ENCODE measurements at places on chromosomes 4 and X.

DNA sequence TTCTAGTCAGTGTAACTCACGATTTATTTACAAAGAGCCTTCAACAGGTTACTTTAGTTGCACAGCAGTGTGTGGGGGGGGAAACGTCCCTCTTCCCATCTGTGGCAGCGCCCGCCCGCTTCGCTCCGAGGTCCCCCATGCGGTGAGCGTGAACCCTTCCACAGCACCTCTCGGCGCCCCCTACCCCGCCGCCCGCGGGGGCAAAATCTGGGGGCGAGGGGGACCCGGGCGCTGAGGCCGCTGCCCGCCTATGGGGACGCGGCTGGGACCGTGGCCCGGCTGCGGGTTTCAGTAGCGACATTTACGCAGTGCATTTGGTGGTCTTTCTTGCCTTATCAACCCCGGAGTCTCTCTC is 6.4 kb downstream of the NKX6-1 start:
- no peak for DNase-seq

- no peak for DNase-seq
Observed at GRCh38 chr4:10384974-10385373, 72.3 kb downstream of the ZNF518B start.

DNA sequence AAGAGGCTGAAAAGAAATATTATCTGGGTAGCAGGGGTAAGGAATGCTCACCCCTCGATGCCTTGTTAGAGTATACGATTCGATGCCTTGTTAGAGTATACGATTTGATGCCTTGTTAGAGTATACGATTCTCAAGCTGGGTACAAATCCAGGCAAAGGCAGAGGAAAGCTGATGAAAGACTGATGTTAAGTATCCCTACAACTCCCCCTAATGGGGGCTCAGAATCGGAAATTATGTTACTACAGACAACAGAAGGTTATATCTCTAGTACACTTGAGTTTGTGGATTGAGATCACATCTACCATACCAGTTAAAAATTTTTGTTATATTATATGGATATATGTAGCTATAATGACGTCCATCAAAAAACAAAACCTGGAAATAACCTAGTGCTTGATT is 4.8 kb downstream of the LRRC66 start:
- DNase-seq: no peak

GRCh38 chr4:12949719-12950490 is 534.2 kb downstream of the RAB28 start:
- no peak for DNase-seq

- no peak for DNase-seq
Observed at GRCh38 chr4:113849771-113850170, 88.2 kb upstream of the CAMK2D start.

DNA sequence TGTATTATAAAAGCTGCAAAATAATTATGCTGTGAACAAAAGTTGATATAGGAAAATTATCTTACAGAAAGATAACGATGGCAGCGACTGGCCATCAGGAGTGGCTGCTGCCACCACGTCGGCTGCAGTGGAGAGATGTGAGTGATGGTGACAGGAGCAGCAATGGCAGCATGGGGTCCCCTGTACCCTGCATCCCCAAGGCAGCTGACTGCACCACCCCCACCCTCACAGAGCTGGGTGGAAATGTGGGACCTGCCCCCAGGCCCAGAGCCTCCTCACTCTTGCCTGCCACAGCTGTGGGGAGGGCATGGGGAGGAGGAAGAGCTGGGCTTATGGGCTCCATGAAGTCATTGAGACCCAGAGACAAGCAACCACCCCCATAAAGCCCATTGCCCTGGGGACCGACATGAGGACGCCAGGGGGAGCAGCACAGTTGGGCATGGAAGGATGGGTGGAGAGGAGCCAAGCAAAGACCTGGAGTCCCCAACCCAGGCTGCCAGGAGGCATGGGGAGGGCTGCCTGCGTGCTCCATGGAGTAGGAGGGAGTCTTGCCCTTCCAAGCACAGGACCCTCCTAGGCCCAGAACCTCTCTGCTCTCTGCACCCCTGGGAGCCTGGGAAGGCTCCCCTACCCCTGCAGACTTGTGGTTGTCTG is 1090.5 kb downstream of the PCDH18 start:
- DNase-seq: no peak

DNA sequence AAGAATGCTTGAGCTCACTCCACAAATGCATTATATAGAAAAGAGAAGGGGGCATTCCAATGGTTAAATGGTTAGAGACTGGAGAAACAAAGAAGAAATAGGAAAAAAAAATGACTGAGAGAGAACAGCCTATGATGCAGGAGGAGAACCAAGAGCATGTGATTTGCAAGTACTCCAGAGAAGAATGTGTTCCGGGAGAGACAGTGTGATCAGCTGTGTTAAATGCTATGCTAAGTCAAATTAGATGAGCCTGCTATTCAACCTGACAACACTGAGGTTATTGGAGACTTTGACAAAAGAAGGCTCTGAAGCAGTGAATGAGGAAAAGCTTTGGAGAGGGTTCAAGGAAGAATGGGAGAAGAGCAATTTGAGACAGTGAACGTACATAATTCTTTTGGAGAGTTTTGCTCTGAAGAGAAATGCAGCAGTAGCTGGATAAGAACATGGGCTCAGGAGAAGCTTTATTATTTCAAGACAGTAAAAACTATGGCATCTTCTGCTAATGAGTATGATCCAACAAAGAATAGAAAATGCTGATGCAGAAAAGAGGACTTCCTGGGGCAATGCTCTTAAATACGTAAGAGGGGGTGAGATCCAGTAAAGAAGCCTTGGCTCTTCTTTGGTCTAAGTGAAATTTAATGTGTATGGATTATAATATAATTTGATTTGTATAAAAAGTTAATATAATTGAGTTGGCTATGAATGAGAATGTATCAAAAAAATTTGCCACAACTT is 66.3 kb downstream of the PPP3CA start:
- no peak for DNase-seq

DNA sequence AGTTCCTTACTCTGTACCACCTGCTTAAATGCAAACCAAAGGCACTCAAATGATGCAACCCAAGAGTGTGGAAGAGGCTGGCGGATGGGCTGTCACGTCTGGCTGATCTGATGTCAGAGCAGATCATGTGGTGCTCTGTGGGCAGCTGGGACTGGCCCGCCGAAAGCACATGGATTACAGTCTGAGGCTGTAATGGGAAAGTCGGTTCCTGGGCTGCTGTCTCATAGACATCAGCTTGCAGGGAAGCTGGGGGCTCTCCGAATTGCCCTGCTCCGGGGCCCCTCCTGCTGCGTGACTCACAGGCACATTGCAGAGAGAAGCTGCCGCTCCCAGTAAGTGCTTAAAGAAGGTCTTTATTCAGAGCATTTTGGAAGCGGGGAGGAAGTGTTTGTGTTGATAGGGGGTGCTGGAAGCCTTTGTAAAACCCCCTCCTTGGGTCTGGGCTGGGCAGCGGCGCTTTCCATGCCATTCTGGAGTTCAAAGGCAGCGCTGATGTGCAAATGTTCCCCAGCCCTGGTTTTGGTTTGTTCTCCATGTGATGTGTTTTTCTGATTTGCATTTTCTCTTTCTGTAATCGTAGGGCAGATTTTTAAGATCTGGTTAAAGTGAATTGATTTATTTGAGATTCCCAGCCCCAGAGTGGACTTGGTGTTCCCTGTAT is 181.1 kb downstream of the LARP7 start:
- peak; percentile 96 for DNase-seq

GRCh38 chrX:56793112-56793430 is 64.0 kb downstream of the NBDY start:
- no peak for DNase-seq

GRCh38 chrX:2351999-2352995 is 148.5 kb downstream of the DHRSX start:
- peak; percentile 23 for DNase-seq

DNA sequence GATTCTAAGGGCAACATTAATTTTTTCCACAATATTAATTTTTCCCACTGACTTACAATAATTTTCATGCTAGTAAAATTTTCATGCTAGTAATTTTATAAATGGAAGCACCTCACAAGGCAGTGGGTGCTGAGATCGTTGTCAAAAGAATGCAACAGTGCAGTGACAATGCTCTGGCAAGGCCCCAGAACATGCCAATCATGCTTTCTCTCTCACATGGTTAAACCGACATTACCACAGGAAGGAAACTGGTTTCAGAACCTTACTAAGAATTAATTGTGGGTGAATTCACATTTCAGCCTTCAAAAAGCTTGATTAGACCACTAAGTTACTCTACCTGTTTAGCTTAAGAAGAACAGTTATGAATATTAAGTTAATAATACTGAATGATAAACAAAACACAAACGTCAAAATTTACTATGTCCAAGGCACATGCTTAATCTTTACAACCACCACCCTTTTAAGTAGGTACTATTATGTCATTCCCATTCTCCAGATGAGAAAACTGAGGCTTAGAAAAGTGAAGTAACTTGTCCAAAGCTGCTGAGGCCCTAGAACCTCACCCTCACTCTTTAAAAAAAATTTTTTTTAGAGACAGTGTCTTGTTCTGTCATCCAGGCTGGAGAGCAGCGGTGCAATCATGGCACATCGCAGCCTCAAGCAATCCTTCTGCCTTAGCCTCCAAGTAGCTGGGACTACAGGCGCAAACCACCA is 10.0 kb upstream of the OPHN1 start:
- no peak for DNase-seq

DNA sequence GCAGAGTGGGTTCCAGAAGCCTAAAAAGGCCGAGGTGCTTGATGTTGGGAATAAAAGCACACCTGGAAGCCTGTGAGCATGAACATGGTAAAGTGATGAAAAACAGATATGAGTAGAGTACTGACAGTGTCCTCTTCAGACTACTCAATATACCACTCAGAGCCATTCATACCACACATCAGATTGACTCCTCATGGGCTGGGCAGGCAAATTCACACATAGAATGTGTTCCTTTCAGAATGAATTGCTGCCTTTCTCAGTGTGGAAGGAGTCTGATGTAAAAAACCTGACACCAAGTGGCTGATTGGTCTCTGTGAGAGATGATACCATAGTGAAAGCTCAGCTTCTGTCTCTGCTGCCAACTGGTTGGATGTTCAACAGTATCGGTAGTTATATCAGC is 442.7 kb downstream of the RAPGEF2 start:
- no peak for DNase-seq

DNA sequence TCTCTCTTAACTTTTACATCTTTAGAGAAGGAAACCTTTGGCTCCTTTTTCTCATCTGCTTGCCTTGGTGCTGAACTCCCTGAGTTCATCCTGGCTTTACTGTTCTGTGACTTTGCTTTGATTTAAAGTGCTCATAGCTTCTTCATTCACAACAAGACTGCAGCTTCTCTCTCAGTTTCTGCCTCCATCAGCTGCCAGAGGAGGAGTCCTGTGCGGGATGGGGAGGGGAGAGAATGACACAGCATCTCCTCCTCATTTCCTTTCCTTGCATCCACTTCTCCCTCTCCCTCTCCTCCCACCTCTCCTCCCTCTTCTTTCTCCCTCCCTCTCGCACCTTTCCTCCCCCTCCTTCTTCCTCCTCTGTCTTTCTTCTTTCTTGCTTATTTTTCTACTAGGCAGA is 42.0 kb downstream of the CBLL2 start:
- peak; percentile 37 for DNase-seq

GRCh38 chr4:157221895-157222770 is 1.6 kb downstream of the GRIA2 start:
- DNase-seq: peak; percentile 62

DNA sequence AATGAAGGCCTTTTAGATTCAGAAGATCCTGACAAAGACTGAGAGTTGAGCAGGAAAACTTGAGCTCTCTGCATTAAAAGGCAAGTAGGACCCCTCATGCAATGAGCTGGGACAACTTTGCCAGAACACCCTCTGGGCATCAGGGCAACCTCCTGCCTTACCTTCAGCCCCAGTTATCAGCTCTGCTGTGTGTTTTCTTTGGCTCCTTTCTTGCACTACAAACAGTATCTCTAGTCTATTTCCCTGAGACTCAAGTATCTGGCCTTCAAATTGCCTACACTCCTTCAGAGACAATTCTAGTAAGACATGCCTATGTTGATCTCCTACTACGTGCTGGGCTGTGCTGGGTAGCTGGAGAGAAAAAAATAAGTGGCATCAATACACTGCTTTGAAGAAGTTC is 192.2 kb downstream of the MID1IP1 start:
- DNase-seq: no peak

GRCh38 chrX:69323786-69324720 is 158.8 kb upstream of the PJA1 start:
- peak; percentile 79 for DNase-seq

DNA sequence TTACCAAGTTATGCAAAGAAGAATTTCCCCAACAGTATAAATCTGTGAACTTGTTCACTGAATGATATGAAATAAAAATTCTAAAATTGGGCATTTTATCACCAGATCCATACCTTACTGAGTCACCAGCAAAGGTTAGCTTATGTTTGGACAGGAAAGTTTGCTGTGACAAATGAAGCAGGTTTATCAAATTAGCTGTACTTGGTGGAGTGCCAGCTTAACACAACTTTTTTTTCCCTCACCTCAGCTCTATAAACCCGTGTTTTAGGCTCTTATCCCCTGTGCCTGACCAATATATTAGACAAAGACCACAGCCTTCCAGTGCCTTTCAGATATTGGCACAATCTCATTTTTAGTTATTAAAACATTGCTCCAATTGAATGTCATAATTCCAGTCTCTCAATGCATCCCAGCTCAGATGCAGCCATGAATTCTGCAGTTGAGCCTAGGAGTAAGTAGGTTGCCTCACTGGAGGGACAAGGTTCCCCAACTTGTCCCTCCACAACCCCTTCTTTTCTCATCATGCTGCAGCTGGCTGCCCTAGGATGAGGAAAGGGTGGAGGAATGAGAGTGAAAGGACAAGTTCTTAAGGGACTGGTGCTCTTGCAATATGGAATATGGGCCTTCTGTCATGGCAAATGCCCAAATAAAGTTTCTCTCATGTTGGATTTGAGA is 27.0 kb upstream of the PDGFC start:
- DNase-seq: no peak

GRCh38 chr4:1578251-1578773 is 105.8 kb downstream of the FAM53A start:
- peak; percentile 40 for DNase-seq
